ENCODE measurements at places on chromosomes 7 and 10.

DNA sequence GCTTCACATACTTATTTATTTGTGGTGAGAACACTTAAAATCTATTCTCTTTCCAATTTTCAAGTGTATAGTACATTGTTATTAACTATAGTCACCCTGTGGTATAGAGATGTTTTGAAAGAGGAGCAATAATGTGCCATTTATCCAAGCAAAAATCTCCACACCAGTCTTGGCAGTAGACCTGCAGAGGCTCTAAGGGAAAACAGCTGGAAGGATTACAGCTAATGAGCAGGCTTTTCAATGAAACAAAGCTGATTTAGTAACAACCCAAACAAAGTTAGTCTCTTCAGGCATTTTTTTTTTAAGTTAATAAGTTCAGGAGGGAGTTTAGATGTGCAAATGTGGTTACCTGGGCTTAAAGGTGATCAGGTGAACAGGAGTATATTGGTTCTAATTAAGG is 101.9 kb downstream of the EVX1 start:
- DNase-seq = no peak

DNA sequence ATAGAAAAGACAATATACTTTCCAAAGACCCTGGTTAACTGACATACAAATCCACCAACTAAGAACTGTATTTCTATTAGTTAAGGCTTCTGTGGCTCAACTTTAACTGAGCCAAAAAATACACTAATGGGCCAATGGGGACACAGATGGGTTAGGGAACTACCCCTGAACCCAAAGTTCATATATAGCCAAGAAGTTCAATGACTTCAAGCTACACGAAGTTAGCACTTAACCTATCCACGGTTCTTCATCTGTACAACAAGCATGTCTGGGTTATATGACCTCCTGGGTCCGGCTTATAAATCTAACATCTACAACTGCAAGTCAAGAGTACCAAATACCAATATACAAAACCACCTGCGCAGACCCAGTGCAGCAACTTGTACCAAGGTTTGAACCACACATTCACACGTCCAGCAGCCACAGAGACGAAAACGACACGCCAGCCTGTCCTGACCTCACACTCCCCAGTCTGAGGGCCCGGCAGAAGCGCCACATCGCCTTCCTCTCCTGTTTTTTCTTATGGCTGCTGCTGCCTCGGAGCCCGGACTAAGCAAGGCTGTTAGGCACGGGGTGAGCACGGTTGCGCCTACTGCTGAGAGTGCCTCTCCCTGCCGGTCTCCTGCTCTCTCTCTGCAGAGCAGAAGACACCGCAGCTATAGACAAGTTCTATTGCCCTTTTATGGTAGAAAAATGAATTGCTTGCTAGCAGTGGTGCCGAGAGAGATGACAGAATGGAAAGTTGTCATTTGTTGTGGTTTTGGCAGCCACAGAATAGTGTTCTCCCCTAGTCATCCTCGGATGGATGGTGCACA is 86.3 kb downstream of the RNF216 start:
- peak; percentile 69 for DNase-seq

GRCh38 chr10:85655411-85655810 is 711.2 kb downstream of the GRID1 start:
- no peak for DNase-seq

- DNase-seq = peak; percentile 36
Measured at GRCh38 chr7:4958477-4959301, at the start of gene MMD2. Gene MMD2, minus strand, starts transcription at chr7:4959187. Its CDS starts 170 bp downstream, at chr7:4959017.

DNA sequence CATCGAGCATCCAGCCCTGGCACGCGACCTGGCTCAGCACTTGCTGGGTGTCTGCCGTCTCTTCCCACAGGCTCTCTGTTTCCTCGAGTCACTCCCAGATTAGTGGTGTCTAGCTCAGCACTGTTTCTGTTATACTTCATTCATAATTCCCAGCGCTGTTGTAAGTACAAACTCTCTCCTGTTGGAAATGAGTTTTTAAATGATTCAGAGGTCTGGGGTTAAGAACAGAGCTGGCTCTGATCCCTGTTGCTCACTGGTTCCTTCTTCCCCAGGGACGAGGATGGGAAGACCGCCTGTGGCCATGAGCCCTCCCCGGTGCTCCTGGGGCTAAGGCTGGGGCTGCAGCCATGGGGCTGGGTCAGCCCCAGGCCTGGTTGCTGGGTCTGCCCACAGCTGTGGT is 17.3 kb upstream of the C10orf95 start:
- no peak for DNase-seq

DNA sequence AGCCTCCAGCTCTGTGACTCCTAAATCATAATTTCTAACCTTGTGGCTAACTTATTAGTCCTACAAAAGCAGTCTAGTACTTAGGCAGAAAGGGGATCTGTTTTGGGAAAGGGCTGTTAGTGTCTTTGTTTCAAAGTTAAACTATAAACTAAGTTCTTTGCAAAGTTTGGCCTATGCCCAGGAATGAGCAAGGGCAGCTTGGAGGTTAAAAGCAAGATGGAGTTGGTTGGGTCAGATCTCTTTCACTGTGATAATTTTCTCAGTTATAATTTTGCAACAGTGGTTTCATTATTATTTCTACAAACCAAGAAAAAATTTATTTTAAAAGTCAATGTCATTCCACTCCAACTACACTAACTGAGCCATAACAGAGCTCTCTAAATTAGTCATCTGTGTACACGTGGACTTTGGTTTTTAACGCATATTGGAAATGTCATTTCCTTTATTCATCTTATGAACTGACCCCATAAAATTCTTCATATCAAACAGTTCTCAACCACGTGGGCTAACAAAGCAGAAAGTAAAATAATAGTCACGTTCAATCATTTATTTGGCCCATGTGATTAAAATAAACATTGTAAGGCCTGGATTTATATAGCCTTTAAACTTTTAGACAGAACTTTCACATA is 143.2 kb upstream of the C7orf33 start:
- no peak for DNase-seq

DNA sequence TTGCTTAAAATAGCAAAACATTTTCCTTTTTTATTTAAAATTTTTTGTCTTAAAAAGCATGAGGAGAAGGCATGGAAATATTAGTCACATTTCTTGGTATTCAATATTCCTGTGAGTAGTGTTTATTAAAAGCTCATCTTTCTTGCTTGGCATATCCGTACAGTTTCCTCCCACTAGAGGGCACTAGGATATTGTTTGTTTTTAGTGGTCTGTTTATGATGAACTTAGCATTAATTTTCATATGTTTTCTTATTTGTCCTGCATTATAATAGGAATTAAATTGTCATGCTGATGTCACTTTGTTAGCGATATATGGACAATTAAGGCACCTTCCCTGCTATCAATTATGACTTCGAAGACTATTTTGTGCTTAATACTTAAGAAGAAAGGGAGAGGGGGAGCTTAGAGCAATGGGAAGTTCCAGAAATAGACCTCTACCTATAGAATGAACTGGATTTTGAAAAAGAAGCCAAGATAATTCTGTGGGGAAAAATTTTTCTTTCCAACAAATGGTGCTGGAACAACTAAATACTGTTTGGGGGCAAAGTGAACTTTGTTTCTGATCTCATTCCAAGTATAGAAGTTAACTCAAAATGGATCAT is 91.0 kb upstream of the STRIP2 start:
- DNase-seq = peak; percentile 46

DNA sequence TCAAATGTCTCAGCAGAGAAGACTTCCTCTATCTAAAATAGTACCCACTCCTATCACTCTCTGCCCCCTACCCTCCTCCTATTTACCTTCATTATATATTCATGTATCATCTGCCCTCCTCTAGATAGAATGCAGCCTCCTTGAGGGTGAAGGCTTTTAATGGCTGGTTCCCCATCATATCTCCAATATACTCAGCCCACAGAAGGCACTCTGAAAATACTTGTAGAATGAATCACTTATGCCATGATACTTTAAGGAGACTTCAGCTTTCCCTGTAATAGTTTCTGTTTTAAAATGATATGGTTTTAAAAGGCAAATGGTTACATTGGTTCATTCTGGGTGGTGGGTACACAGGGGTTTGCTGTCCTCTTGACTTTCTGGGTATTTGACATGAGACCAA is 25.3 kb downstream of the GFRA1 start:
- peak; percentile 21 for DNase-seq

DNA sequence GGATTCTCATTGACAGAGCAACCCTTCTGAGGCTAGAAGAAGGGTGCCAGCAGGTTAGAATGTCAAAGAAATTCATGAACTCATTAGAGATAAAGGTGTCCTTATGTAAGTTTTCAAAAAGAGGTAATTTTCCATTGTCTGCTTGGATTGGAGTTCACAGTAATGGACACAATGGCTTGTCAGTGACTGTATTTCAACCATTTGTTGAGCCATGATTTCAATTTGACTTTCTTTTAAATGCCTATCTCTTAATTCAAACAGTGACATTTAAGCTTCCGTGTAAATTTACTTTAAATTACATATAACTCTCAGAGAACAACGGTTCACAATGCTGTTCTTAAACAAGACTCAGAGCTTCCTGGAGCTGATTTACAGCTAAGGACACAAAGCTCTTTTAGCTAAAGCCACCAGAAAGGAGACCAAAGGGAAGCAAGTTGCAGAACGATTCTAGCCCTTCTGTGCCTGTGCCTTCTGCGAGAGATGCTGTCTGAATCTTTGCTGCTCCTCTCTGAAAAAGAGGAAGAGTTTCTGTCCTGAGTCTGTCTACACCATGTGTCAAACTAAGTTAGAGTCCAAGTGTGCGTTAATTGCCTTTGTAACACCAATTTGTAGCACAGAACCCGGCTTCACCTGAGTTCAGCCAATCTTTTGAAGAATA is 42.2 kb upstream of the PFKP start:
- no peak for DNase-seq

GRCh38 chr10:67306588-67307205 is 380.9 kb downstream of the LRRTM3 start:
- peak; percentile 8 for DNase-seq

GRCh38 chr10:12448729-12449391 is 99.5 kb downstream of the CAMK1D start:
- peak; percentile 52 for DNase-seq

GRCh38 chr10:93461807-93462178 is 20.3 kb downstream of the MYOF start:
- peak; percentile 20 for DNase-seq

DNA sequence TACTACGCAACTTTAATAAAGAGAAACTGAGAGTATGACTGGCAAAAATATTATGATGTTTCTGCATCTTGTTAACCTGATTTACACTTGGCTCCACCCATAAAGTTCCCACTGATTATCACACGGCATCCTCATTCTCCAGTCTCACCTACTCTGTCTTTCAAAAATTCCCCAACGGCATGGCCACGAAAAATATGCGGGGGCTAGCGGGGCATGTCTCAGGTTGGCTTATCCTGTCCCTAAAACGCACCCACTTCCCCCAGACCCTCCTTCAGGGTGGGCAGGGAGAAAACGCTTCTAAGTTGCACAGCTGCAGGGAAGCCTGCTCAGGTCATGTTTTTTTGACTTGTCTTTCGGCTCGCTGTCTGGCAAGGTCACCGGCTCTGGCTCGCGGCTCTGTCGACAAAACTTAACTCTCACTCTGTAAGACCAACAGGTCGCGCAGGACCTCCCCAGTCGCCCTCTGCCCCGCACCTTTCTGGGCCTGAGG is 3.8 kb downstream of the CDK6 start:
- no peak for DNase-seq

DNA sequence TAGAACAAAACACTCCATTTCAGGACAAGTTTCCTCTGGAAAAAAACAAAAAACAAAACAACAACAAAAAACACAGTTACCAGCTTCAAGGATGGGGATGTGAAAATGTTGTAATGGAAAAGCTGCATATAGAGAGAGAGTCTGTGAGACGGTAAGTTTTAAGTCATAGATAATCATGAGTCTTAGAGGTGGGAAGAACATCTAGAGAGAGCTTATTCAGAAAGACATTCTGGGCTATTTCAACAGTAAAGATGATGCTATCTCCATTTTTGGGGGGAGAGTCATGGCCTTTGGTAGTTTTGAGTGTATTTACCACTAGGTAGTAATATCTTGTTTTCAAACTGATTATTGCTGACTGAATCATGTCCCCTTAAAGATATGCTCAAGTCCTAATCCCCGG is 23.3 kb upstream of the INPP5F start:
- no peak for DNase-seq

GRCh38 chr7:155807789-155808548 is 4.3 kb downstream of the SHH start:
- no peak for DNase-seq

- no peak for DNase-seq
Measured at GRCh38 chr7:24745355-24745754, 11.9 kb downstream of the GSDME start.

All from AG20443 (cell line).